ENCODE measurements at places on chromosomes 7 and 10. TPM values are rescaled to one million over a fixed set of nuclear protein-coding genes. Genes with fewer than 3 reads are reported as not detected.

DNA sequence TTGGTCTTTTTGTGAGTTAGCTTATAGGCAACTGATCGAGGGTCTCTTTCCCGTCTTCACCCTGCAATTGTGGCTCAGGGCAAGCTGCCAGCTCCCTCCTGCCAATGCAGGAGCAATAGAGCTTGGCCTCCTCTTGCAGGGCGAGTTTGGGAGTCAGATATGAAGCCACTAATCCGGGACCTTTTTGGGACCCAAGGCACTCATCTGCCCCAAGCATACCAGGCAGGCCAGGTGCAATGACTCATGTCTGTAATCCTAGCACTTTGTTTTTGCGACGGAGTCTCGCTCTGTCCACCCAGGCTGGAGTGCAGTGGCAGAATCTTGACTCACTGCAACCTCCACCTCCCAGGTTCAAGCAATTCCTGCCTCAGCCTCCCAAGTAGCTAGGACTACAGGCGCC lies 21.1 kb downstream of the LIMK1 start:
- no peak for DNase-seq

- no peak for DNase-seq
Measured at GRCh38 chr10:116777006-116777405, 34.6 kb upstream of the HSPA12A start.

DNA sequence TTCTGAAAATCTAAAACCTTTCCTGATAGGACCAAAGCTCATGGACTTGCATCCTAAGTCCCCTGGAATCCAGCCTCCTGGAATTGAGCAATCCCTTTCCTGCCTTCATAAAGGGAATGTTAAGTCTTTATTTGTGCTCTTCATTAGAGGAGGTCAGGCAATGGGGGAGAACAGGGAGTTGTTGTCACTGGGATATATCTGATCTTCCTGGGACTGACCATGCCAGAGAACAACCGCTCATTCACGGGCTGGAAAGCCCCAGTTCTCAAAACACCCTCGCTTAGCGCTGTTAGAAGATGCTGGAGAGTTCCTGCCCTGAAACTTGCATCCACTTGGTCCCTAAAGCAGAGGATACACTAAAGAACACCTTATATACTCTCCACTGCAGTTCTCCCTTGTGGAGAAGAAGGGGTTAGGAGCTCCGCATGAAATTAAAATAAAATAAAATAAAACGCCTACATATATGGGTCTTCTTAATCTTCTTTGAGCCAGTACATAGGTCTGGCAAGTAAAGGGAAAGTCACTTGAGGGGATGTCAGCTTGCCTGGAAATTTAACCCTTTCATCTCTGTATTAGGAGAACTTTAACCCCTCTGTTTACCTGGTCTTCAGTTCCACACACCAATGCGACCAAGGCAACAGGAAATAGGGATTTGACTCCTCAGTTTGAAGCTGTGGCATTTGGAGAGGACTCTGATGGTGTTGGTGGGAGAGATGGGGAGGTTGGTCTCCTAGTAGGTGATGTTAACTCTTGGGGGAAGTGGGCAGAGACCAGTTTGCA lies 1.2 kb downstream of the SORCS1 start:
- DNase-seq = no peak

The OR2A1 gene
- not detected for total RNA-seq

GRCh38 chr10:36452851-36453250 lies 672.5 kb upstream of the ANKRD30A start:
- no peak for DNase-seq

- no peak for DNase-seq
Measured at GRCh38 chr7:79927116-79927515, 207.5 kb upstream of the GNAI1 start.

DNA sequence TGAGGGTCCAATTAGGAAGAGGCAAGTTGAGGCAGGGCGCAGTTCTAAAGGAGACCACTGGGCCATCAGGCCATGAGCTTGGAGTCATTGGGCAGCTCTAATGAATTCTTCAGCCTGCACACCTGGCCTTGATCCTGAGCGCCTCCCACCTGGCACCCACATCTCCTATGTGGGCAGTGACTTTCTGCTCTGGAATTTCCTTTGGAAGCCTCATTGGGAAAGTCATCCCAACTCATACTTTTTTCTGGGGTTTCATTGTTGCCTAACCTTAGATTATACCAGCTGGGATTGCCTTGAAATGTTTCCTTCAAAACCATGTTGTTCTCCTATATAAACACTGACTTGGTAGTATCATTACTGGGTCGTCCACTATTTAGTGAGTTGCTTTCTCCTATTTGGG lies 54.1 kb downstream of the PLPP4 start:
- DNase-seq = no peak

DNA sequence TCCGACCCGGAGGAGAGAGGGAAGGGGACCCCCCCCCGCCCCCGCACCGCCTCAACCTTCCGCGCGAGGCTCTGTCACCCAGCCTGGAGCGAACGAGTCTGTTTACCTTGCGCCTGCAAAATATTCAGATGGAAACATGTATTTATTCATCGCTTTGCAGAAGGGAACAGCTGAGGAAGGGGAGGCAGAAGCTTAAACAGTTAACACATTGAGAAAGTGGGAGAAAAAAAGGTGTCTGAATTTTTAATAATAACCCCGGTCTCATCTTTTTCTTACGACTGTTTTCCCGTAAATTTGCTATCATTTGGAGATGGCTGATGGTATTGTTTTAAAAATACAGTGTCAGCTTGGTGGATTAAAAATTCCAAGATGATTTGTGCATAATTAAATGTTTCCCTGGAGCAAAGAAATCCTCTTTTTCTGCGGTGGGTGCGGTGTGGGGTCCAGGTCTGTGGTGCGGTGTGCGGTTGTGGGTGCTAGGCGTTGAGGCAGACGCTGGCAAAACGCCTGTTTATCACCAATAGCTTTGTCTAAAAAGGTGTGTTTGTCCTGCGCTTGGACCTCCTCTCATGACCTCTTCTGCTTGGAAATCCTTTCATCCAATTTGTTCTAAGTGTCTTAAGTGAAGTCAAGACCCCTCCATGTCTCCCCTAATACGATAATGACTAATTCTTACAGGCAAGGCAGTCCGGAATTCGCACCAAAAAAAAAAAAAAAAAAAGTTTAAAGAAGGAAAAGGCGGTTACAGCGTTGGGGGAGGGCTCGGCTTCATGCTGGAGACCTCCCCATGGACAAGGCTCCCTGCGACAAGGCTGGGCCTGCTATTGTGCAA lies 1.6 kb downstream of the UNCX start:
- no peak for DNase-seq
